ENCODE measurements at places on chromosomes 2 and 18. TPM values are rescaled to one million over a fixed set of nuclear protein-coding genes. Genes with fewer than 3 reads are reported as not detected.

DNA sequence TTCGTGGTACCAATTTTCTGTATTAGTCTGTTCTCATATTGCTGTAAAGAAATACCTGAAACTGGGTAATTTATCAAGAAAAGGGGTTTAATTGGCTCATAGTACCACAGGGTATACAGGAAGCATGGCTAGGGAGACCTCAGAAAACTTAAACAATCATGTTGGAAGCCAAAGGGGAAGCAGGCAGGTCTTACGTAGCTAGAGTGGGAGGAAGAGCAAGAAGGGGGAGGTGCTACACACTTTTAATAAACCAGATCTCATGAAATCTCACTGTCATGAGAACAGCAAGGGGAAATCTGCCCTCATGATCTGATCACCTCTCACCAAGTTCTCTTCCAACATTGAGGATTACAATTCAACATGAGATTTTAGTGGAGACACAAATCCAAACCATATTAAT lies 226.8 kb upstream of the TPO start:
- DNase-seq, result no peak

Gene IL37
- not detected for total RNA-seq

DNA sequence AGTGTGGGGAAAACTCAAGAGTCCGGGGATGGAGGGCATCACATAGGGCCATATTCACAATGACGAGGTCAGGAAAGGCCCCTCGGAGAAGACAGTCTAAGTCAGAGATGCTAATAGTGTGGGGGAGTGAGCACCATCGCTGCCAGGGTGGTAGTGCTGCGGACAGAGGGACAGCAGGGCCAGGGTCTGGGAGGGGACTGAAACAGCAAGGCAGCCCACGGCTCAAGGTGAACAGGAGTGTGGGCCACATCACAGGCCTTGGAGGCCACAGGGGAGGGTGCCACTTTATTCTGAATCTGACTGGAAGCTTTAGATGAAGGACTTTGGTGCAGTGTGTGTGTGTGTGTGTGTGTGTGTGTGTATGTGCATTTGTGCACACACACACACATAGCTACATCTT lies 130.9 kb upstream of the GLI2 start:
- no peak for DNase-seq

DNA sequence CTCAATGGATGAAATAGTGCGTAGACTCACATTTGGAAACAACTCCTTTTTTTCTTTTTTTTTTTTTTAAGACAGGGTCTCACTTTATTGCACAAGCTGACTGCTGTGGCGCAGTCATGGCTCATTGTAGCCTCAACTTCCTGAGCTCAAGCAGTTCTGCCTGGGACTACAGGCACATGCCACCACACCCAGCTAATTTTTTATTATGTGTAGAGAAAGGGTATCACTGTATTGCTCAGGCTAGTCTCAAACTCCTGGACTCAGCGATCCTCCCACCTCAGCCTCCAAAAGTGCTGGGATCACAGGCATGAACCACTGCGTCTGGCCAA lies 17.4 kb downstream of the HAT1 start:
- no peak for DNase-seq

Gene IL1R2
- 5.4 TPM for total RNA-seq

Gene CRACDL
- total RNA-seq, result 14.6 TPM

Gene DNAH6
- total RNA-seq, result 1.0 TPM

Gene STPG4
- total RNA-seq, result not detected

Gene RTP5
- not detected for total RNA-seq

- DNase-seq, result no peak
These were observed 74.2 kb downstream of the SMAD7 start for GRCh38 chr18:48876590-48876989.

Gene TCF23
- total RNA-seq, result 32.5 TPM

Measured in uterus (tissue), 4 donors.